ENCODE measurements at places on chromosomes 11 and 22.
A peak's percentile ranks its signal among the peaks of the same experiment; 100 is the strongest.

- DNase-seq = no peak
Measured at GRCh38 chr11:104361975-104362374, 198.0 kb upstream of the PDGFD start.

DNA sequence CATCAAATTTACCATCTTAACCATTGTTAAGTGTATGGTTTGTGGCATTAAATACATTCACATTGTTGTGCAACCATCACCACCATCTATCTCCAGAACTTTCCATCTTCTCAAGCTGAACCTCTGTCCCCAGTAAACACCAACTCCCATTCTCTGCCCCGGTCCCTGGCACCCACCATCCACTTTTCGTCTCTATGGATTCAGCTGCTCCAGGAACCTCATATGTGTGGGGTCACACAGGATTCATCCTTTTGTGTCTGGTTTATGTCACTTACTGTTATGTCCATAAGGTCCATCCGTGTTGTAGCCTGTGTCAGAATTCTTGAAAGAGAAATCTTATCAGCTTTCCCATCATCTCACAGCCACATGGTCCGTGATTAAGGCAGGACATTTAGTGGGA is 16.3 kb downstream of the TSPAN32 start:
- DNase-seq = no peak

DNA sequence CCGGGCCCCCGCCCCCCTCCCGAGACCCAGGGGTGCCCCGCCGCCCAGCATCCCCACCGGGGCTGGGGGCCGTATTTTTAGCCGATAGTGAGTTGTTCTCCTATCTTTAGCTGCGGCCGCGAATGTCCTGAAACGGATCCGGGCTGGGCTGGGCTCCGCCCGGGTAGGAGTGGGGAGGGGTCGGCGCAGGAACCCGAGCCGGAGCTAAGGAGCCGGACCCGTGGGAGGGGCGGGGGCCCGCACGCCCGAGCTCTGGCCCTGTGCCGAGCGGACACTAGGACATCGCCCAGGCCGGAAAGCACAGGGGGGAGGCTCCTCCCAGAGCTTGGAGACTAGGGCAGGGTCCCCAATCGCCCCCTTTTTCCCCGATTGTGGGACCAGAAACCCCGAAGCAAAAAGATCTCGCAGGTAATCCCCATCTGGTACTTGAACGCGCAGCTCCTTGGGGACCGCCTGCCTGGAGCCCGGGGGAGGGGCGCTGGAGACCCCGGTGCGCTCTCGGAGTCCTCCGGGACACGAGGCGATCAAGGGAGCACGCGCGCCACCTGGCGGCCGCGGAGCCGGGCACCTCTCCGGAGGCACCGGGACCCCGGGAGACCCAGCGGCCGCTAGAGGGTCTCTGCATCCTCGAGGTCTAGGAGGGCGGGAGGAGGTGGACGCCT is 669 bp downstream of the CDC42EP2 start:
- DNase-seq = peak; percentile 87

DNA sequence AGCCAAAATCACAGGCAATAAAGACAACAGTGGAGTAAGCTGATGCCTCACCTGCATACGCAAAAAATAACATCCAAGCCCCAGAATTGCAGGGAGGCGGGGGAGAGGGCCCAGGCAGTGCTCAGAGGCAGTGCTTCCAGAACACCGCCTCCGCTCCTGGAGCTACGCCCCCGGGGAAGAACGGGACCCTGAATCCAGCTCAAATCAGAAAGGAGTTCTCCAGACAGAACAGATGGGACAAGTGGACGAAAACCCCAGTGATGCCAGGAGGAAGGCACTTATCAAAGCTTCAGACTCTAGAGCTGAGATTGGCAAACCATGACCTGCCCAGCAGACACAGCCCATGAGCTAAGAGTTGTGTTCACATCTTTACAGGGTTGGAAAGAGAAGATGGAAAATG is 683.9 kb downstream of the TBC1D22A start:
- no peak for DNase-seq

DNA sequence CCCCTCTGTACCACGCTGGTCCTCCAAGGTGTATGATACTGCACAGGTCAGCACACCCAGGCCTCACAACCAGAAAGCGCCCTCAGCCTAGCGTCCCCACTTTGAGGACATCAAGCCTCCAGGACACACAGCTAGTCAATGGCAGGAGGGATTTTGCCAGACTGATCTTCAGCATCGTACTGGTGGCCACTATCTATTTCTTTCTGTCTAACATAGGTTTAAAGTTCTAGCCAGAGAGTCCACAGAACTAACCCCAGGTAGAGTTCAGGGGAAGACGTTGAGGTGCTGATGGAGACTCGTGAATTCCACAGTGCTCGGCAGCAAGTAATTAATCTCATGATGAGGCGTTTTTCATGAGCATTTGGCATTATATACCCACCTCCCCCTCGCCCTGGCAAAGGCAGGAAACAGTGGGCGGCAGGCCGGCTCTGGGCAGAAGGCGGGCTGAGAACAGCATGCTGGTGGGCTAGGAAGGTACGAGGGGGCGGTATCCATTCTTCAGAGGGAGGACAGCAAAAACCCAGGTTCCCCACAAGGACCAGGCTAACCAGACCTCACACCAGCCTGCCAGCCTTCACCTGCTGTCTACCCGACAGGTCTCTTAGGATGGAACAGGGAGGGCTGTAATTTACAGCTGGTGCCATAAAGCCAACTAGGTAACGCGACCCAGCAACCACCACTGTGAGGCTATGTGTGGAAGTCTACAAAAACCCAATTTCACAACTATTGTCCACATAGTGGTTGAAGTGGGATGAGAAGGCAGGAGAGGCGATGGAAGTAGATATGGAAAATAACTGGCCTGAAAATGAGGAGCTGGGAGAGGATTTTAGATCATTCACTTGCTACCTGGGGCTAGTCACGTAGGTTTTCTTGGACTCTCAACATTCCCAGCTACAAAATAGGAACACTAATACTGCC is 18.5 kb downstream of the MYH9 start:
- no peak for DNase-seq

- no peak for DNase-seq
Measured at GRCh38 chr11:97739932-97740800, 1280.6 kb upstream of the CNTN5 start.
